Central memory CD4-positive, alpha-beta T cell (primary cell): ENCODE measurements at places on chromosomes 6 and 20.

GRCh38 chr6:144809969-144810368, 524.8 kb downstream of the UTRN start:
- DNase-seq = no peak

- DNase-seq = no peak
Measured at GRCh38 chr6:88301256-88301655, 135.1 kb upstream of the CNR1 start.

DNA sequence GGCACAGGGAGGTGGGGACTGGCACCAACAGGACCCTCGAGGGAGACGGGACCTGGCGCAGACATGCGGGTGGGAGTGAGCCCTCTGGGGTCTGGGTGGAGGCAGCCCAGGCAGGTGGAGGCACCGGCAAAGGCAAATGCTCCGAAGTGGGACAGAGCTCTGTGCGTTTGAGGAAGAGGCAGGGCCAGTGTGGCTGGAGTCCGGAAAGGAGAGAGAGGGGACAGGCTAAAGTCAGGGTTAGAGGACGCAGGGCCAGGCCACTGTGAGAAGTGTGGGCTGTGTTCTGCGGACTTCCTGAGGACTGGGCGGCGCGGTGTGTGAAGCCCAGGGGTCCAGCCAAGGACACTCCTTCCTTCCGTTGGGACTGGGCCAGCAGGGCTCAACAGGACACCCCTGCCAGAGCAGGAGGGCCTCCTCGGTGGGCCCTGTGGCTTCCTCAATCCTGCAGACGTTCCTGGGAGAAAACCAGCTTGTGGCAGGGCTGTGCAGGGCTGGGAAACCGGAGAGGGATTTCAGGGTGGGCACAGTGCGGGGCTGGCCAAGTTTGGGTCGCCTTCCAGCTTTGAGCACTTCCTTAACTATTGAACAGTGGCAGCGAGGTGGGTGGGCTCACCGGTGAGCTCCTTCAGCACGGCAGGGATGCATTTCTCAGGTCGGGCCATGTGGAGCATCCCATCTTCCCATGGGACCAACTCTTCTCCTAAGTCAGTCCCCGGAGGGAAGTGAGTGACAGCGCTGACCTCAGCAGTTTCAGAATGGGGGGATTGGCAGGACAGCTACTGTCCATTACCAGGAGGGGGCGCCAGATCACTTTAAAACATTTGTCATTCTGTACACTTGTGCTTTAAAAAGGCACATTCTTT, 22.5 kb downstream of the MOCS3 start:
- peak; percentile 28 for DNase-seq

DNA sequence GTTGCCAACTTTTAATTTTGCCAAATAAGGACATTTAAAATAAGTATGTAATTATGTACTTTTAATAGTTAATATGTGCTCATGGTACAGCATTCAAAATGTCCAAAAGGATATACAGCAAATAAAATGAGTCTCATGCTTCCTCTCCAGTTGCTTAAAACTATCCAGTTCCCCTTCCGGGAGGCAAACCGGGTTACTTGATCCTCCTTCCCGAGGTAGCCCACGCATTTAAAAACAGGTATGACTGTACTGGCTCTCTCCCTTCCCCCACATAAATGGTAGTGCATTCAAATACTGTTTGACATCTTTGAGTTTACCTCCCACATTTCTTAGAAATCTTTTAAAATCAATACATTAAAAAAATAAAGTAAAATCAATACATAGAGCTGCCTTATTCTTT, 66.4 kb downstream of the PHF20 start:
- no peak for DNase-seq

- DNase-seq = no peak
Measured at GRCh38 chr6:33587529-33587928, 7.5 kb upstream of the BAK1 start.

- DNase-seq = no peak
Measured at GRCh38 chr6:149237464-149237863, 80.0 kb upstream of the TAB2 start.

DNA sequence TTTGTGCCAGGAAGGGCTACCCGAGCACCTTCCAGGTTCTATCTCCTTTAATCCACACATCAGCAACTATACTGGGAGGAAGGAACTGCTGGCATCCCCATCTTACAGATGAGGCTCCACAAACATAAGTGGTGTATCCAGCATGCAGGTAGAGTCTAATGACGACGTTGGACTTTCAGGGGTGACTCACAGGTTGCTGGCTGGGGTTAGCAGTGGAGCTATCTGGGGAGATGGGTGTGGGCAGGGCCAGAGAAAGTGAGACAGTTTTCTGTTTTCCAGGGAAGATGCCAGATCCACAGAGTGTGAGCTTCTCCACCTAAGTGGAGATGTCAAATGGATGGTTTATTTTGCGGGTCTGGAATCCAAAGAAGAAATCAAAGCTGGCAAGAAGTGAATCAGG, 31.8 kb downstream of the CDH22 start:
- no peak for DNase-seq

- no peak for DNase-seq
Measured at GRCh38 chr6:37110500-37111461, 59.2 kb upstream of the PIM1 start.

DNA sequence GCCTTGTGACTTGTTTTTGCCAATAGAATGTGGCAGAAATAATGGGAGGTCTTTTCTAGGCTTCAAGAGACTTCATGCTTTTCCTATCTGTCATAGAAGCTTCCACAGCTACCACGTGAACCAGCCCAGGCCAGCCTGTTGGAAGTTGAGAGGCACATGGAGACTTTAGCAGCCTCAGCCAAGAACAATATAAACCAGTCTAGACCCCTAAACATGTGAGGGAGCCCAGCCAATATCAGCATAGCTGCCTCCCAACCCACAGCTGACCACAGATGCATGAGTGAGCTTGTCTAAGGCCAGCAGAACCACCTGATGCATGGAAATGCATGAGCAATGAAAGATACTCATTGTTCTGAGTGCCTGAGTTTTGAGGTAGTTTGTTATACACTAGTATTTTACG, 540.7 kb upstream of the BTBD3 start:
- no peak for DNase-seq

DNA sequence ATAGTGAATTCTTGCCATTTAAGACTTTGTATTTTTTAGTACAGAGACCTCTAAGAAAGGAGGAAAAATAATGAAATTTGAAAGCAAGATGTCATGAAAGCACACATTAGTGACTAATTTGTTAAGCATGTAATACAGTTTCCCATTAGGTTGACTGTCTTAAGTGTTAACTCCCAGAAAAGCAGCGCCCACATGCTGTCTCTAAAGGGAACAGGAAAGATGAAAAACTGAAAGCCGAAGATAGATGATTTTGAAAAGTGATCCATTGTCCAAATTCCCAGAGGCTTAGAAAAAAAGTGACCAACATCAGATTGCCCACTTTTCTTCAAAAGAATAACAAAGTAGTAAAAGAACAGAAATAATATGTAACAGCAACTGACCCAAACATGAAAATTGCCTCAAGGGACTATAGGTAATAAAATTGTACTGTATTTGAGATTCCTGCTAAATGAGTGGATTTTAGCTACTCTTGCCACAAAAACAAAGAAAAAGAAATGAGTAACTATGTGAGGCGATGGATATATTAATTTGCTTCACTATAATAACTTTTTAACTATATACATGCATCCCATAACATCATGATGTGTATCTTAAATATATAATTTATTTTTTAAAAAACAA, 83.2 kb upstream of the OGFRL1 start:
- no peak for DNase-seq

GRCh38 chr20:45469336-45470261, at the start of gene WFDC2:
WFDC2 (plus strand) TSS chr20:45469753; CDS start chr20:45469782, 29 bp downstream.
- no peak for DNase-seq

GRCh38 chr20:35729836-35730582, 12.1 kb downstream of the RBM39 start:
- no peak for DNase-seq

DNA sequence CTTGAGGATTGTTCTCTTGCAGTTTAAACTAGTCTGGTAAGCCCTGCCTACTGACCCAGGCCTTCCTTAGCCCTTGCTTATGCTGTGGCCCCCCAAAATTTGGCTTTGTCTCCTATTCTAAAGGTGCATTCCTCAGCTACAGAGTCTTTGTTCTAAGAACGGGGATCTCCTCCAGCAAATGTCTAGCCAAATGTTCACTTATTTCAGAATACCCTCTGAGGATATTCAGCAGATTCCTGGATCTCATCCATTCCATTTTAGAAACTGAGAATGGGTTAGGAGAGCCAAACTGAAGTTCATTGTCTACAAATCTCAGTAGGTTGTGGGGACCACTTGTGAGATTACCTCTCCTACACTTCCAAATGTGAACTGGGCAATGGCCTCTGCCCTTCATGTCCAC, 164.2 kb upstream of the ARG1 start:
- DNase-seq = no peak

GRCh38 chr20:24911461-24911860, 37.6 kb upstream of the CST7 start:
- DNase-seq = no peak

- DNase-seq = no peak
Measured at GRCh38 chr20:46199198-46199597, 81.1 kb downstream of the CD40 start.

DNA sequence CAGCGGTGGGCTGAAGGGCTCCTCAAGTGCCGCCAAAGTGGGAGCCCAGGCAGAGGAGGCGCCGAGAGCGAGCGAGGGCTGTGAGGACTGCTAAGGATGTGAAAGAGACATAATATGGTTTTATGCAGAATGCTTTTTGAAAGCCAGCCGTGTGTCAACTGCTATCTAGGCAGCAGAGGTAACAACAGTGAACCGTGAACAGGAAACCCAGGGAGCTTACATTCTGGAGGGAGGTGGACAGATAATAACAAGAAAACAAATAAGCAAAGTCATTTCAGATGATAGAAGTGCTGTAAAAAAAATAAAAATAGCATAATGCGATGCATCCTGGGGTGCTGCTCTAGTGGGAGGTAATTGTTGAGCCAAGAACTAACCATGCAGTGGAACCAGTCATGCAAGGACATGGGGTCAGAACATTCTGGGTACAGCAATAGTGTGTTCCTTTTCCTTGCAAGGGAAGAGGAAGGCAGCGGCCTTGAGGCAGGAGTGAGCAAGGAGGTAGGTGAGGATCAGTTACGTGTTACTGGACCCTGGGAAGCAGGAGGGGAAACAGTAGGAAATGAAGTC, 134.4 kb upstream of the TMEM170B start:
- DNase-seq = no peak

DNA sequence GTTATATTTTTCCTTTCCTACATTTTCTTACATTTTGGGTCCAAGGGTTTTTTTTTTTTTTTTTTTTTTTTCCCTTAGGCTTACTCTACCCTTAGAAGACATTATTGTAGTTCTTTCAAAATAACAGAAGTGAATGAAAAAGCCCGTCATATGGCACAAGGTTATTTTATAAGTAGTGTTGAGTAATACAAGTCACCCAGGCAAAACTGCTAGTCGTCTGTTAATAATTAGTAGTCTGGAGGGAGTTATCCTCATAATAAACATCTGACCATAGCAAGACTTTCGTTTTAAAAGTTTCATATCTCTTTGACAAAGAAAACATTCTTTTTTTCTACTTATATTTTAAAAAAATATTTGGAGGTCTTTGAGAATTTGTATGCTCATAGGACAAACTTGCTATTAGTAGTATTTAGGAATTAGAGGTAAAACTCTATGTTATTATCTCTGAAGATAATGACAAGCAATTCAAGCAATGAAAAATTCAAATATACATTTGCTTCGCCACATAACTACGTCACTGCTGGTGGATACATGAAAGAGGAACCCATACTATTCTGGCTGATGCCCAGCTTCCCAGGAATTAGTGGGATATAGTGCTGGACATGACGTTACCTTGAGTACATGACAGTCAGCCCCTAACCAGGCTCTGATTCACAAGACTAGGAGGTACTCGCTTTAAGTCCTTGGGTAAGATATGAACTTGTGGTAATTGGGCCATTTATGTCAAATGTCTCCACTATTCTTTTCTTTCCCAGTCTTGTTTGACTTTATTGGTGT, 532.8 kb downstream of the GRIK2 start:
- DNase-seq = no peak

DNA sequence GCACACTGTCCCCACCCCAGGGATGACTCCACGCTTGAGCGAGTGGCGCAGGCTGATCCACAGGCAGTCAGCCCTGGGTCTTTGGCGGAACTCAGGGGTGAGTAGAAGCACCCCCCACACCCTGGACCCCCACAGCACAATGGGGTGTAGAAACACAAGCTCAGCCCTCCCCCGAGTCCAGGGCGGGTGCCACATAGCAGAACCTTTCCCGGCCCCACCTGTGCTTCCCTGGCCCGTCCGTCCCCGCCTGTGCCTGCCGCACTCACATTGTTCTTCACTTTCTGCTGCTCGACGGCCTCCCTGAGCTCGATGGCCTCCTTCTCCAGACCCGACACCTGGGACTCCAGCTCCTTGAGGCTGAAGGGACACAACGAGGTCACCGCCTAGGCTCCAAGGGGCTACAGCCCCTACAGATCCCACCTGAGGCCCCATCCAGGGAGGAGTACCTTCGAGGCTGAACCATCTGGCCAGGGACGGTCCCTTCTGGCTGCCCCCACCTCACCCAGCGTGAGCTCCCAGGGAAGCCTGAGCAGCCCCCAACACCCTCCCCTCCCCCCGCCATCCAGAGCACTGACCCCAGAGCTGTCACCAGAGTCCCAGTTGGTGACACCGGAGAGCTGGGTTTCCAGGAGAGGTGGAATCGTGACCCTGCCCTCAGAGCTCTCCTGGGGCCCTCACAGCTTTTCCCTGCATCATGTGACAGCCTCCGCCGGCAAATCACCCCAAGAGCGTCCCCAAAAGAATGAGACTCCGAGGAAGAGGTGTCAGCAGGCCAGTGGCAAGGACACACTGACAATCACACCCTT, 55.6 kb downstream of the DSTN start:
- DNase-seq = no peak

DNA sequence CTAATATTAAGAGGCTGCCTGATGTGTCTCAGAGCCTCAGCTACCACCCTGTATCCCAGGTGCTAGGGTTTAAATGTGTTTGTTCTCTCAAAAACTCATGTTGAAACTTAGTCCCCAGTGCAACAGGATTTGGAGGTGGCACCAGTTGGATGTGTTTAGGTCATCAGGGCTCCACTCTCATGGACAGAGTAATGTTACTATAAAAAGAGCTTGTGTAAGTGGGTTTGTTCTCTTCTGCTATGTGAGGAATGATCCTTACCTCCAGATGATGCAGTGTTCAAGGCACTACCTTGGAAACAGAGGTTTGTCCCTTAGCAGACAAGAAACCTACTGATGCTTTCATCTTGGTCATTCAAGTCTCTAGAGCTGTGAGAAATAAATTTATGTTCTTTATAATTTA, 164.9 kb upstream of the EPHA7 start:
- no peak for DNase-seq

GRCh38 chr6:89999945-90000825, 105.9 kb downstream of the GJA10 start:
- no peak for DNase-seq

DNA sequence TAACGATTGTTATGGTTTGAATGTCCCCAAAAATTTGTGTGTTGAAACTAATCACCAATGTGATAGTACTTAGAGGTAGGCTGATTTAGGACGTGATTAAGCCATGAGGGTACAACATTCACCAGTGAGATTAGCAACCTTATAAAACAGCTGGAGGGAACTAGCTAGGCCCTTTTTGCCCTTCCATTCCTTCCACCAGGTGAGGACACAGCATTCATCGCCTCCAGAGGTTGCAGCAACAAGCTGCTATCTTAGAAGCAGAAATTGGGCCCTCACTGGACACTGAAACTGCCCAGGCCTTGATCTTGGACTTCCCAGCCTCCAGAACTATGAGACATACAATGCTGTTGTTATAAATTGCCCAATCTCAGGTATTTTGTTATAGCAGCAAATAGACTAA, 340.7 kb upstream of the JARID2 start:
- no peak for DNase-seq
